Stimulated activated CD8-positive, alpha-beta memory T cell treated with anti-CD3 and anti-CD28 coated beads, Interleukin-12 subunit alpha, Interleukin-12 subunit beta, amount 100 ng/mL, for 4 hours (primary cell): ENCODE measurements at places on chromosomes 1 and 21.

DNA sequence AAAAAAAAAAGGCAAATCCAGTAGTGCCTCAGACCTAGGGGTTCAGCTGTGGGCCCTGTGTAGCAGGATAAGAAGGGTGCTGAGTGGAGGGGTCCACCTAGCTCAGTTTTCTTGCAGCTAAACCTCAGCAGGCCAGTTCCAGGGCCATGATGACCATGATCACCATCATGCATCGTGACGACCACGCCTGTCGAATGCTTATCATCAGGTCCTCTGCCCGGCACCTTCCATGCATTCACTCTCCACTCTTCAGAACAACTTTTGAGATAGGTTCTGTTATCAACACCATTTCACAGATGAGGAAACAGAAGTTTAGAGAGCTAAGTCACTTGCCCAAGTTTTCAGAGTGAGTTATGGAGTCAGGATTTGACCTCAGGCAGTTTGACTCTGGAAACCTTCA lies 54.9 kb downstream of the ACBD3 start:
- DNase-seq = no peak

DNA sequence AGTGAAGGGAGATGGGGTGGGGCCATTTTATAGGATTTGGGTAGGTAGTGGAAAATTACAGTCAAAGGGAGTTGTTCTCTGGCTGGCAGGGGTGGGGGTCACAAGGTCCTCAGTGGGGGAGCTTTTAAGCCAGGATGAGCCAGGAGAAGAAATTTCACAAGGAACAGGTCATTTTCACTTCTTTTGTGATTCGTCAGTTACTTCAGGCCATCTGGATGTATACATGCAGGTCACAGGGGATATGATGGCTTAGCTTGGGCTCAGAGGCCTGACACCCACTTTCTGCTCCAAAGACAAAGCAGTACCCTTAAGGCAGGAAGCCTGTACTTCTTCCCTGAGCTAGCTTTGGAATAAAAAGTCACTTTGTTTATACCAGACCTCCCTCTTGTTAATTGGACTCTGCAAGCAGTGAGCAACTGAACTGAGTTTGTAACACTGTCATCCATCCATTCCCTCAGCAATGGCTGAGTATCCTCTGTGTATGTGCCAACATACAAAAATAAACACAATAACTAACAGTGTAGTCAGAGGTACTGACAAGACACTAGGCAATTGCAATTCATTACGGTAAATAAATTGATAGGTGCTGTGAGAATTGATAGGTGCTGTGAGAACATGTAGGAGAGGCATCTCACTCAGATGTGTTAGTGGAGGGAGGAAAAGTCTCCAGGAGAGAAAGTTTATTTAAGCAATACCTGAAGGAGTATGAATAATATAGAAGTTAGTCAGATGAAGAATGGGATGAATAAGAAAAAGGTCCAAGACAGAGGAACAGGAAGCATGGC lies 14.7 kb upstream of the RGS2 start:
- no peak for DNase-seq

DNA sequence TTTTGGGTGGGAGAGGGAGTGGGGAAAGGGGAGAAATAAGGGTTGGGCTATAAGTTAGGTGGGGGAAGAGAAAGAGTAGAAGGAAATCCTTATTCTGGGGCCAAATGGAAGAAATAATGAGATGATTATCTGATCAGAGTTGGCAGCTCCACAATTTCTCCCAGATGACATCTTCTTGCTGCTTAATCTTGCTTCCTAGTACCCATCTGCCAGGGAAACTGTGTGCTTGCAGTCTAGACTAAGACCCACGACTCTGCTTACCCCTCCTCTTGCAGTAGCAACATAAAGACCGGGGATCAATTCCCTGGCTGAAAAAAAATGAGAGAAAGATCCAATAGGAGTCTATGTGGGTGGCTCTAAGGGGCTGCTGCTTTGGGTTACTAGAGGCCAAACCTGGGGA lies 95.6 kb downstream of the PAPPA2 start:
- no peak for DNase-seq

DNA sequence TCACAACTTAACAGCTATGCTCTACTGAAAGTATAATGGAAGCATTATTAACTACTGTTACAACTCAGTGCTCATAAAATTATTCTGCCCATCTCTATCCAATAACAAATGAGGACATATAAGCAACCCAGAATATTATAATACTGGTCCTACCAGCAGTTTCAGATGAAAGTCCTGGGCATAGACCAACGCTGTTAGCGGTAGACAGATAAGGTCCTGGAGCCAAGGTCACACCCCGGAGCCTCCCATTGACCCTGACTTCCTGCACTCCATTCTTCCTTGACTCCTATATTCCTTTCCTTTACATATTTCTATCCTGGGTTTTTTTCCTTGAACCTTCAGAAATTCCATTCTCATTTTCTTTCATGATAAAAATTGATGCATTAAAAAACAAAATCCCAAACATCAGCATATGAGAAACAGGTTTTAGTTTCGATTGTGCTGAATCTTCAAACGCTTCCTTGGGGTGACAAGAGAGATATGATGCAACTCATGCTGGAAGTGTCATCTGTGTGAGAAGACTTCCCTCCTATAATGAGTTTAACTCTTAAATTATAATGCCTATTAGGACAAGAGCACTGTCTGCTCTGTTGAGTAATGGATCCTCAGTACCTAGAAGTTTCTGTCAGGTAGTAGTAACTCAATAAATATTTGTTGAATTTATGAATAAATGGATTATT lies 831.1 kb downstream of the LRRIQ3 start:
- no peak for DNase-seq

GRCh38 chr1:243726806-243727502 lies 123.1 kb downstream of the AKT3 start:
- DNase-seq = no peak

DNA sequence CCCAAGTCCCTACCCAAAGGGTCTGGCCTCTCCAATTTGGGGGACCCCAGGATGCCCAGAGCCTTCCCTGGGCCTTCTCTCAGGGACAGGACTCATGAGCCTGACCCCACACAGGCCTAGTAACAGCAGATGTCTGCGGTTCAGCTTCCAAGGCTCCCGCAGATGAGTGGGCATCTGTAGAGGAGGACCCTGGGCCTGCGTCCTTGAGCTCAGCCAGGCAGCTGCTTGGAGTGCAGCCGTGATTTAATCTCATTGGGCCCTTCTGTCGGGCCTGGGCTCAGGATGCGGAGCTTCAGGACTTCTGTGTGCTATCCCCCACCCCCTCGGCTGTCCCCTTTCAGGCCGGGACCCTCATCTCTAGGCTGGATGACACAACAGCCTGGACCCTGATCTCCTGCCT lies 35.4 kb downstream of the IGSF21 start:
- DNase-seq = no peak

DNA sequence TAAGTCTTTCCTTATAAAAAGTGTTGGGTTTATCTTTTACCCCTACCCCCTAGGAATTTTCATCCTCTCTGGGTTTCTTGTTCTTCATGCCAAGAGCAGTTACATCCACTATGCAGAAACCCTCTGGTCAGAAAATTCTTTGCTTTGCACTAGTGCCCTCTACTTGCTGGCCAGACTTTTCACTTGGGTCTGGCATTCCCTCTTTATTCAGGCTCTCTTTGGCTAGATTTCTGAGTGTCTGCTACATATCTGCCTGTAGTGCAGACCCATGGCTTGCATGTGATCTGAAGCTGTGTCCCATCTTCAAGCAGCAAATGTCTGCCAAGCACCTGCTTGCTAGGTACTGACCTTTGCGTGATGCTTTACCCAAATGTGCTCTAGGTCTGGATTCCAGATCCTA lies 237.0 kb downstream of the GPATCH2 start:
- no peak for DNase-seq

- no peak for DNase-seq
Observed at GRCh38 chr1:206488466-206488865, 18.2 kb downstream of the IKBKE start.

- no peak for DNase-seq
Observed at GRCh38 chr1:103275725-103276124, 167.4 kb upstream of the COL11A1 start.
